ENCODE measurements at places on chromosomes 4 and X.
A peak's percentile ranks its signal among the peaks of the same experiment; 100 is the strongest.

DNA sequence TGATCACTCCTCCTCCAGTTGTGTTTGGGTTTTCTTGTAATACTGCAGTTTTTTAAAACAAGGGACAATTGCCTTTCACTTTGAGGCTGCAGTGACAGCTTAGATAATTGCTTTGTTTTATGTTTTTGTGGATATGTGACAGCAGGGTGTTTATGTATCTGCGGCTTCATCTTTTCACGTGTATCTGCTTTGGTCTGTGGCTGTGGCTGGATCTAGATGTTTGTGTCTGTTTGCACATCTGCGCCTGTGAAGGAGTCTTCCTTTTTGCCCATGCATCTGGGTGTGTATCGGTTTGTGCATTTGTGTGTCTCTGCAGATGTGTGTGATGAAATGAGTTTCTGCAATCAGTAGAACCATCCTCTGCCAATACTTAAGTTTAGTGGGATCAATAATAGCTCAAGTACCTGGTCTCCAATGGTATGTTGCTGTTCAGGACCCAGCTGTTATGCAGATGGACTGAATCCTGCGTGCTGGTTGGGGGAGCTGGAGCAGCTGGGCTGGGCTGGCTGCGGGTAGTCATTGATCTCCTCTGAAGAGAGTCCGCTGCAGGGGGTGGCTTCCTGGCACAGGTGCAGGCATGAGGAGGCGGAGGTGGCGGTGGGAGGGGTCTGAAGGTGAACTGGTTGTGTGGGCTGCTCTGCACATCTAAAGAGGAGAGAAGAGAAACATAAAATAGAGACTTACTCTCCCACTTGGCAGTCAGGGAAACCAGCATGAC lies 390.3 kb downstream of the SH2D1A start:
- no peak for DNase-seq

DNA sequence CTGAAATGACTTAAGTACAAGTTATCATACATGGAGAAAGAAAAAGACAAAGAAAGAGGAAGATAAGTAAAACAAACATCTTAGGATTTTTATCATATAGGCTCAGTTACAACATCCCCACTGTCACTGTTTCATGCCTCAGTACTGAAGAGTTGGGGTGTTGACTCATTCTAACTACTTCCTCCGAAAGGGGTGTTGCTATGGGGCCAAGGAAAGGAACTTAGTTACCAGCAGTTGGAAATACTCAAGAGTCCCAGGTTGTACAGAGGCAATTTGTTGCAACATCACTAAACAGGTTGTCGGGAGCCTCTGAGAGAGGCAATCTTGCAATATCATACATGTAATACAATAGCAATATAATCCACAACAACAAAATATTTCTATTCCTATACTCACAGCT lies 1264.7 kb downstream of the PCDH7 start:
- DNase-seq = no peak

- no peak for DNase-seq
Observed at GRCh38 chr4:75715105-75715799, 9.1 kb upstream of the USO1 start.

GRCh38 chrX:74420196-74421035 lies 877 bp upstream of the SLC16A2 start:
- DNase-seq = peak; percentile 19

GRCh38 chr4:88999392-88999930 lies 57.5 kb downstream of the FAM13A start:
- DNase-seq = no peak

DNA sequence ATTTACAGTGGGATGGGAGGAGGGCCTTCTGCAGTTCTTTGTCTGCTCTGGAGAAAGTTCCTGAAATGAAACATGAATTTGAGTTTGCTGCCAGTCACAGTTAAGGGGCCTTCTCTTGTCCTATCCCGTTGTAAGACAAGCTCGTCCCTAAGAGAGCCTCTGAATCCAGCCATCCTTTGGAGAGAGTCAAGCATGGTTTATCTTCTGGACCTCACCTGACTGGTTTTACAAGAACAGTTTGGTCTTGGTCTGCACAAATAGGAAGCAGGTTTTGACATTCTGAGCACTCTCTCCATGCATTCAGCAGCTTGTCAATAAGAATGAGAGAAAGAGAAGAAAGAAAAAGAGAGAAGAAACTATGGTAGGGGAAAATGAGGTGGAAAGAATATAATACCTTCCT lies 20.4 kb upstream of the TENM3 start:
- DNase-seq = no peak

- DNase-seq = no peak
Observed at GRCh38 chr4:155304375-155304774, 72.4 kb downstream of the MAP9 start.

DNA sequence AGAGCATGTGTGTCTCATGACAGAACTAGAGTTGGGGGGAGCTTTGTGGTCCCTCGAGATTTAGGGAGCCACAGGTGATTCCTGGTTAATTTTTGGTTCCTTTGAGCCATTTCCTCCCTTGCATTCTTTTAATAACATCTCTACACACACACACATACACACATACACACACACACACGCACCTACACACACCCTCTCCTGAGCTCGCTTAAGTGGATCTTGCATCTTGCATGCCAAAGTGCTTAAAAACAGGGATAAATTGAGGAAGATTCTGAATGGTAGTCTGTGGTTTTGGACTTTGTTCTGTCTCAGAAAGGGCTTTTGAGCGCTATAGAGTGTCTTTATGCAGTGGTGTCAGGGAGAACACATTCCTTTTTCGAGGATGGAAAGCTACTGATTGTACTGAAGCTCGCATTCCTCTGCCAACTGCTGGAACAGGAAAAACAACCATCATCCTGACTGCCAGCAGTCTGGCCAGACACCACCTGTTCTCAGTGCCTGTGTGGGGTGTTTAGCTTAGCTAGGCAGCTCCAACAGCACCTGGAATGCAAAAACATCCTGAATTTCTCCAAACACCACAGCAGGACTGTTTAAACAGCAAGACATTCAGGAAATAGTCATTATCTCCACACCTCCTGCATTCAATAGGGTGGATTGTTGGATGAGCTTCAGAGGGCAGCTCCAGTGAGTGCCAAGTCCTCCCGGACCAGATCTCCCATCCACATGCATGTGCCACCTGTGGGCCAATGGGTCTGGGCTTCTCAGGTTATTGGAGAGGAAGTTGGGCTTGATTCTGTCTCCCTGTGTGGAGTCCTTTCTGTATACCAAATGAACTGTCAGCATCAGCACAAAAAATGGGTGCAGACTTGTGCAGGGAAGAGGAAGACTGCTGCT lies 21.9 kb upstream of the IGFBP7 start:
- DNase-seq = no peak

DNA sequence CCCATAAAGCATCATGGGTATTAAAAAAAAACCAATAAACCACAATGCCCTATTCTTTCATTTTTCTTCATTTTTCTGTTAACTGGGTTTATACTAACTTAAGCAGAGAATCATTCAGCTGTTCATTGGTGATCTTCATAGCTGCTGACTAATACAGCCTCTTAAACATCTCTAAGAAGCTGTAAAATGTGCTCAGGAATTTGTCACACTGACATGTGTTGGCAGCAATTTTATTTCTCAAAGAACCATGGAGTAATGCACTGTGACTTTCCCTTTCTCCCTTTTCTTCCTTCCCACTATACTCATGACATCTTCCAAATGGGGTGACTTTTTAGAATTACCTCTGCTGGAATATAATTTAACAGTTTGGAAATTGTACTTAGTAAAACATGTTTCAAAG lies 315.4 kb downstream of the ANTXR2 start:
- no peak for DNase-seq

- DNase-seq = no peak
Observed at GRCh38 chr4:85707611-85708010, 232.7 kb downstream of the ARHGAP24 start.

- no peak for DNase-seq
Observed at GRCh38 chrX:154470434-154470833, 8.6 kb downstream of the LAGE3 start.

GRCh38 chr4:92483341-92483740 lies 179.6 kb downstream of the GRID2 start:
- no peak for DNase-seq

GRCh38 chr4:157754410-157754809 lies 418.4 kb downstream of the GASK1B start:
- DNase-seq = no peak

DNA sequence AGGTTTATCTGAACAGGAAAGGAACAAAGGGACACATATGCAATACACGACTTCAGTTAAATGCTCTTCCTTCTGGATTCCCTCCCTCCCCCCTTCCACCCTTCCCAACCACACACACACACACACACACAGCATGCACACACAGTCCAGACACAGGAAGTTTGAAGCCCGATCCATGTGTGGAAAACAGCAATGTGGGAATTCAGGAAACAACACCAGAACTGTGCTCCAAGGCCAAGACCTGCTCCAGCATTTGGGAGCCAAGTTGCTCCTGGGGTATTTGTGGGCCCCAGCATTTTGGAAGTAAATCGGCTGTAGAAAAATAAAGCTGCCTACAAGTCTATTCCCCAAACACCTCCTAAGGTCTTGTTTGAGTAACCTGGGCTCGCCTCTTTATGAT lies 5.6 kb upstream of the AMOT start:
- no peak for DNase-seq

- DNase-seq = peak; percentile 94
Observed at GRCh38 chr4:14168919-14169318, 541.4 kb upstream of the BOD1L1 start.

GRCh38 chr4:76155979-76156378 lies 7.8 kb upstream of the NUP54 start:
- DNase-seq = no peak

GRCh38 chr4:37453281-37453998 lies 208.9 kb downstream of the NWD2 start:
- no peak for DNase-seq

DNA sequence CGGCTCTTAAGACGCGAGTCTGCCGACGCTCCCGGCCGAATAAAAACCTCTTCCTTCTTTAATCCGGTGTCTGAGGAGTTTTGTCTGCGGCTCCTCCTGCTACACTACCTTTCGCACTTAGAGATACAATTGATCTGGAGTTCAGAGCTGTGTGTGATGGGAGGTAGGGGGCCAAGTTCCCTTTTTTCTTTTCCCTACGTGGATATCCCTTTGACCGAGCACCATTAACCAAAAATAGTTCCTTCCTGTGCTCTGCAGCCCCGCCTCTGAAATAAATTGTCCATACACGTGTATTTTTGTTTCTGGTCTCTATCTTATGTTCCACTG lies 555 bp upstream of the PGM2 start:
- no peak for DNase-seq

Measured in HS-27A (cell line).